ENCODE measurements at places on chromosomes 13 and 19.

DNA sequence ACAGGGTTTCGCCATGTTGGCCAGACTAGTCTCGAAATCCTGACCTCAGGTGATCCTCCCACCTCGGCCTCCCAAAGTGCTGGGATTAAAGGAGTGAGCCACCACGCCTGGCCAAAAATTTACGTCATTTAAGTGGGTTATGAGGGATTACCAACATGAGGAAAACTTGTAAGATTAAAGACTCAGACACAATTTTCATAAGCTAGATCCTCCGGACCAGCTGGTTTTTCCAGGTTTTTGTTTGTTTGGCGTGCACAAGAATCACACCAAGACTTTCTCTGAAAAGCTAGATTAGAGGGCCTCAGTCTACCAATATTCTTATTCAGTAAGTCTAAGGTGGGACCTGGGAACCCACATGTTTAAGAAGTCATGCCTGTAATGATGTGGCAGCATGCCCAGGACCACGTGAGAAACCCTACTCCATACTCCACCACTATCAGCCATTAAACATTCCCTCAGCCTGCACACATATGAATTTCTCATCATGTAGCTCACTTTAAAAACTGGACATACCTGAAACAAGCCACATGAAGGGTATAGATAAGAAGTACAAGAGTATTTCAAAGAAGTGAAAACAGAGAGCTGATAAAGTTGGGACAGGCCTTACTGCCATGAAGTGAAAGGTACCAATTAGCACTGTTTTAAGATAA lies 25.7 kb downstream of the DIAPH3 start:
- DNase-seq, result no peak

DNA sequence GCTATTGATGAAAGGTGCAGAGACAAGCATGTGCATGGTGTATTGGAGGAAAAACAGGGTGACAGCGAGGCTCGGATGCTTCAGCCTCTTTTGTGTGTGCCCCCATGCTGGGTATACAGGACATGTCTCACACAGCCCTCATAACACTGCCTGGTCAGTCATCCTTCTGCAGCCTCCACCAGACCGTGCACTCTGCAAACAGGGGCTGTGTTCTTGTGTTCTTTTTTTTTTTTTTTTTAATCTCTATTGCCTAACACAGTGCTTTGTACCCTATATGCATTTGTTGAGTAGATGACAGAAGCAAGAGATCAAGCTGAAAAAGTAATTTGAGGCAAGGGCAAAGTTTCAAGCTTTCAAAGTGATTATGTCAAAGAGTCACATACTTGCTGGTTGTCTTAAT lies 367.2 kb upstream of the SLITRK1 start:
- DNase-seq, result no peak

DNA sequence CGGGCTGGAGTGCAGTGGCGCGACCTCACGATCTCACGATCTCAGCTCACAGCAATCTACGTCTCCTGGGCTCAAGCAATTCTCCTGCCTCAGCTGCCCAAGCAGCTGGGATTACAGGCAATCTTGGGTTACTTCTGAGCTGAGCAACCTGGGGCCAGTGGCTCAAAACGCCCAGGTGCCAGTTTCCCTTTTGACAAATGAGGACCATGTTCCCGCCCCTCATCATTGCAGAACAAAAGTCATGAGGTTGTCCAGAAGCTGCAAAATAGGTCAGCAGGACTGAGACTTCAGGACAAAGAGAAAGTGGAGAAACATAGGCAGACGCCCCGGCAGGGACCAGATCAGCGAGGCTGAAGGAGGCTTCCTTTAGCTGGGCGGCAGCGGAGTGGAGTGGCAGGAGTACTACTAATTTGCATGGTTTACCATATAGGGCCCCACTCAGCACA lies 3.3 kb upstream of the ADGRE5 start:
- DNase-seq, result no peak

- DNase-seq, result no peak
Measured at GRCh38 chr19:43747557-43748204, 7.1 kb downstream of the SMG9 start.

GRCh38 chr19:14056741-14057356 lies 5.0 kb downstream of the PALM3 start:
- no peak for DNase-seq

- no peak for DNase-seq
Measured at GRCh38 chr13:96075953-96076543, 13.9 kb upstream of the HS6ST3 start.

- no peak for DNase-seq
Measured at GRCh38 chr19:1134431-1134830, 30.6 kb downstream of the GPX4 start.

- DNase-seq, result no peak
Measured at GRCh38 chr19:10468133-10468532, 35.0 kb downstream of the KEAP1 start.

GRCh38 chr13:50224534-50224933 lies 209.3 kb downstream of the KCNRG start:
- peak; percentile 22 for DNase-seq

GRCh38 chr13:103694033-103694432 lies 627.8 kb upstream of the SLC10A2 start:
- no peak for DNase-seq

DNA sequence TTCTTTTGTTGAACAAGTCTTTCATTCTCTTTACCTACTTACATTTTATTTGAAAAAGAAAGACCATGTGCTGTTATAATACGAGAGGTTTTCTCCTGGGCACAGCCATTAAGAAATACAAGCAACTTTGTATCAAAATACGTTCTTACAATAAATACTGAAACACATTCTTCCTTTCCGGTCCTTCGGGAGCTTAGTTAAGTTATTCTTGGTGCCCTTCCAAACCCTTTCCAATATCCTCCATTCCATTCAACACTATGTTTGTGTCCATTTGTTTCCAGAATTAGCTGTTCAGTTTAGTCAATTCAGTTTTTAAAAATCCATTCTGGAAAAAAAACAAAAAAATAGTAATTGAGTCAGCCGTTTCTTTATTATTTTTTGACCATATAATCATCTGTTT lies 746.8 kb upstream of the SLC10A2 start:
- DNase-seq, result no peak

GRCh38 chr13:26881154-26881553 lies 120.6 kb upstream of the GPR12 start:
- DNase-seq, result no peak

DNA sequence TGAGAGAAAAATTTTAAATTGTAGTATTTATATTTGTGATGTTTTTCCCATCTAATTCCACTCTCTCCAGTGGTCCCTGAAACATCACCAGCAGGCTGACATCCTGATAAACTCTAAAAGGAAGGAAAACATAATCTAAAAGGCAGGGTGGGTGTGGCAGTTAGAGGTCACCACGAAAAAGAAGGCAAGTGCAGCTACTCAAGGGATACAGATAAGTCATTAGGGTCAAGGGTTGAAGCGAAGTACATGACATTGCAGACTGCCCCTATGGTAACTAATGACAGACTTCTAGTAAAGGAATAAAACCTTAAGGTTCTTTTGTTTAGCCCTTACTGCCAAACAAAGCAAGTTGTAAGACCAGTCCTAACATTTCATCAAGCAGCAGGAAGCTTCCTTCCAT lies 6.0 kb upstream of the NEK3 start:
- no peak for DNase-seq

- no peak for DNase-seq
Measured at GRCh38 chr13:66635526-66635925, 594.6 kb downstream of the PCDH9 start.

Data from stimulated activated CD4-positive, alpha-beta T cell treated with anti-CD3 and anti-CD28 coated beads, Interleukin-2, amount 100 ng/mL, for 4 hours (primary cell).